Stimulated activated CD4-positive, alpha-beta T cell treated with anti-CD3 and anti-CD28 coated beads, TNF-alpha, amount 100 ng/mL, for 24 hours (primary cell): ENCODE measurements at places on chromosomes 7 and 10.

DNA sequence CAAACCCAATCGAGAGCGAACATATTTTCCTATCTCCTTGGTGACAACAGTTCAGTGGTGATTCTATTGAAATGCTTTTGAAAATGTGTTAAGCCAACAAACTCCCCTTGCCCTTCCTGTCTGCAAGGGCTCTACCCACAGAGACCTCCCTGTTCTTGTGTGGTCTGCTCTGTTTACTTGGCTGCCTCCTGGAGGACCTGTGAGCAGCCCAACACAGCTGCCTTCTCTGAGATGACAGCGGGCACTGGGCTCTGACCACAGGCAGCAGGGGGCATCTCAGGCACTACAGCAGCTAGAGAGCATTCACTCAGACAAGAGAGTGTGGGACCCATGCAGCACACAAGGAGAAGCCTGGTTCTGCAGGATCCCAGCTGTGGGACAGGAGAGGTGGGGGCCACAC lies 416.4 kb downstream of the TCERG1L start:
- no peak for DNase-seq

- DNase-seq = no peak
These were observed 17.1 kb upstream of the AKR1B1 start for GRCh38 chr7:134476044-134476443.

- no peak for DNase-seq
These were observed 23.8 kb upstream of the FZD1 start for GRCh38 chr7:91240376-91240941.

GRCh38 chr10:3330663-3331062 lies 158.1 kb upstream of the PITRM1 start:
- DNase-seq = no peak

- no peak for DNase-seq
These were observed 80.0 kb downstream of the C7orf25 start for GRCh38 chr7:42831718-42832522.

DNA sequence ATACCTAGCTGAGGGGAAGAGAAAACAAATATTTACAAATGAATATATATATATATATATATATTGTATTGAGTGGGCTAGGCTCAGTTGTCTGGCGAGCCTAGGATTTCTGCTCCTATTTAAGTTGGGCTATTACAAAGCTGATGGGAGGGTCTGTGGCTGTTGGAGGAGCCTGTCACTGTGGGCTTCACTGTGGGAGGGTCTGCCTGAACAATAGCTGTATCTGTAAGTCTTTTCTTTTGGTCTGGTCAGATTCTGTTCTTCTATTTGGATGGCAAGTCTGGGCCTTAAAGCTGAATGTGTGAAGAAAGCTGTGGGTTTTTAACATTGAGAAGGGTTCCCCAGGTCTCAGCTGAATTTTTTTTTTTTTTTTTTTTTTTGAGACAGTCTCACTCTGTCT lies 220.6 kb upstream of the LYZL1 start:
- DNase-seq = no peak

GRCh38 chr7:47638679-47639315 lies 56.9 kb upstream of the TNS3 start:
- no peak for DNase-seq

GRCh38 chr10:28754930-28755718 lies 77.8 kb downstream of the BAMBI start:
- no peak for DNase-seq

DNA sequence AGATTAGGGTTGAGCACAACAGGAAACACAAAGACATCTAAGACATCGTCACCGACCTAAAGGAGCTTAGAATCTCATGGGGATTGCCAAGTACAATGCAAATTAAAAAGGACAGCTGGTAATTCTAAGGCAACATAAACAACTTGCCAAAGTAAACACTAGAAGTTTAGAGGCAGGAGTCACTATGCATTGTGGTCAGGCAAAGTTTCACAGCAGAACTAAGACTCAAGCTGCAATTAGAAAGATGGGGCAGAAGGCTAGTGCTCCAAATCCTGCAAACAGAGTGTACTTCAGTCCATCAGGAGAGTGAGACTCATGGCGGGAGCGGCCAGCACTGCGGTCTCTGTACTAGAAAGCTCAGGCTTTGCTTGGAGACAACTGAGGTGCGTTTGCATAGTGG lies 52.7 kb downstream of the HIPK2 start:
- DNase-seq = no peak

GRCh38 chr10:96687317-96688012 lies 32.8 kb downstream of the PIK3AP1 start:
- DNase-seq = no peak

DNA sequence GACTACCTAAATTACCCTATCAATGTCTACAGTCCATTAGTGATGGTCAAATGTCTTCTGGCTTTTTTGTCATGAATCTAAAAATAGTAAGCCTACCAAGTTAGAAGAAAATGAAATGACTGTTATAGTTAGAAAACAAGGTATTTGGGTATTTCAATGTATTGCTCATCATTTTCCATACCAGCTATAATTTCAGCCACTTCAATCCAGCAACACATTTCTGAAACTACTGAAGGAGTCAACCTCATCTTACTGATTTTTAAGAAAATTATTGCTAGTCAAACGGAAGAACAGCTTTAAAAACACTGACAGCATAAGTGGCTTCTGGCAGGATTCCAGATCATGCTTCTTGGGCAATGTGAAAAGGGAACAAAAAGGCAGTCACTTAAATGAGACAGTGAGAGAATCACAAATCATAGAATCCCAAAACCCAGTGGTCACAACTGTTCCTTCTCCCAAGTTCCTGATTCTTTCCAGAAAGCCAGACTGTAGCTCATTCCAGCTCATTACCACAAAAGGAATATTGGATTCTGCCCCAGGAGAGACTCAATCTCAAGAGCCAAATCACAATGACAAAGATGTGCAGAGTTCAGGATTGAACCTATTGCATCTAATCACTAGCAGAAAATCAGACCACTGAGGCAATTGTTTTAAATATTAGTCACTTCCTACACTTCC lies 61.2 kb upstream of the LRRN3 start:
- DNase-seq = no peak
